ENCODE measurements at places on chromosomes 5 and 9. TPM values are rescaled to one million over a fixed set of nuclear protein-coding genes. Genes with fewer than 3 reads are reported as not detected.

The OR4F3 gene
- not detected for total RNA-seq

The PRELID2 gene
- total RNA-seq = 43.1 TPM

The GABRA1 gene
- not detected for total RNA-seq

The MELK gene
- 6.3 TPM for total RNA-seq

The ANKRD31 gene
- total RNA-seq = 0.25 TPM

The RIMOC1 gene
- 18.1 TPM for total RNA-seq

The SPINK5 gene
- 0.25 TPM for total RNA-seq

The BTNL3 gene
- total RNA-seq = not detected

The IRX2 gene
- total RNA-seq = 6.1 TPM

The CCNO gene
- total RNA-seq = 3.3 TPM

The MAP3K1 gene
- total RNA-seq = 67.5 TPM

The FCN2 gene
- total RNA-seq = not detected

The C9orf153 gene
- not detected for total RNA-seq

The PCDH12 gene
- 0.35 TPM for total RNA-seq

The ACTBL2 gene
- total RNA-seq = 5.6 TPM

The PCDHA13 gene
- total RNA-seq = 2.2 TPM

The HCN1 gene
- total RNA-seq = under 0.01 TPM

The IRX1 gene
- 3.3 TPM for total RNA-seq

The CBY3 gene
- not detected for total RNA-seq

The COL5A1 gene
- total RNA-seq = 12.8 TPM

The SLC6A7 gene
- not detected for total RNA-seq

The PLAC8L1 gene
- not detected for total RNA-seq

The SLC34A3 gene
- total RNA-seq = not detected

The MYOT gene
- not detected for total RNA-seq

The SPTAN1 gene
- total RNA-seq = 206 TPM

The ACOT12 gene
- 0.10 TPM for total RNA-seq

The PCDHB11 gene
- total RNA-seq = 0.17 TPM

The PAM gene
- 405 TPM for total RNA-seq

The GLRA1 gene
- not detected for total RNA-seq

The SMC2 gene
- total RNA-seq = 15.6 TPM

The SLC4A9 gene
- not detected for total RNA-seq

The FOXD4L3 gene
- total RNA-seq = not detected

The ELAVL2 gene
- total RNA-seq = 1.2 TPM

The MRPS27 gene
- 92.7 TPM for total RNA-seq

The TAF11L10 gene
- total RNA-seq = not detected

The GABRA6 gene
- total RNA-seq = not detected

The KIAA1958 gene
- total RNA-seq = 21.8 TPM

The OR1L8 gene
- not detected for total RNA-seq

The ADGRD2 gene
- total RNA-seq = not detected

The WNK2 gene
- 0.17 TPM for total RNA-seq

The CDO1 gene
- total RNA-seq = 0.55 TPM

The CYLC2 gene
- not detected for total RNA-seq

The NR5A1 gene
- not detected for total RNA-seq

The DEPDC1B gene
- 17.9 TPM for total RNA-seq

The UBE2QL1 gene
- total RNA-seq = not detected

All from renal cortical epithelial cell (primary cell).